A549 (cell line): ENCODE measurements at places on chromosomes 2 and 18. TPM values are rescaled to one million over a fixed set of nuclear protein-coding genes. Genes with fewer than 3 reads are reported as not detected.

The SPEG gene
- 9.3 to 13.0 TPM (median 11.5 TPM) in 3 replicates for polyA plus RNA-seq

The XPO1 gene
- polyA plus RNA-seq: 152 to 154 TPM (median 153 TPM) in 3 replicates

The COBLL1 gene
- polyA plus RNA-seq: 2.4 to 2.6 TPM (median 2.6 TPM) in 3 replicates

The TUBA4A gene
- 450 to 495 TPM (median 462 TPM) in 3 replicates for polyA plus RNA-seq

The CNGA3 gene
- not detected in 3 replicates for polyA plus RNA-seq

The PLGLB2 gene
- 0.51 to 0.76 TPM (median 0.59 TPM) in 3 replicates for polyA plus RNA-seq

The SERPINE2 gene
- 88.2 to 107 TPM (median 97.9 TPM) in 3 replicates for polyA plus RNA-seq

The DSG2 gene
- 35.9 to 40.0 TPM (median 38.7 TPM) in 3 replicates for polyA plus RNA-seq

The LRATD1 gene
- not detected in 3 replicates for polyA plus RNA-seq

The SLC66A3 gene
- 24.9 to 27.8 TPM (median 25.9 TPM) in 3 replicates for polyA plus RNA-seq

The CHRND gene
- polyA plus RNA-seq: not detected in 3 replicates

The STRADB gene
- polyA plus RNA-seq: 24.0 to 27.4 TPM (median 25.6 TPM) in 3 replicates

GRCh38 chr2:62375113-62375420 lies 130.9 kb downstream of the TMEM17 start:
- no peak for DNase-seq

GRCh38 chr18:26335156-26335555 lies 108.9 kb downstream of the TAF4B start:
- DNase-seq: no peak

- DNase-seq: no peak
Observed at GRCh38 chr2:148528356-148529064, 116.0 kb upstream of the EPC2 start.

- peak; percentile 67 for DNase-seq
Observed at GRCh38 chr2:37671816-37672103, 318 bp upstream of the CDC42EP3 start.

DNA sequence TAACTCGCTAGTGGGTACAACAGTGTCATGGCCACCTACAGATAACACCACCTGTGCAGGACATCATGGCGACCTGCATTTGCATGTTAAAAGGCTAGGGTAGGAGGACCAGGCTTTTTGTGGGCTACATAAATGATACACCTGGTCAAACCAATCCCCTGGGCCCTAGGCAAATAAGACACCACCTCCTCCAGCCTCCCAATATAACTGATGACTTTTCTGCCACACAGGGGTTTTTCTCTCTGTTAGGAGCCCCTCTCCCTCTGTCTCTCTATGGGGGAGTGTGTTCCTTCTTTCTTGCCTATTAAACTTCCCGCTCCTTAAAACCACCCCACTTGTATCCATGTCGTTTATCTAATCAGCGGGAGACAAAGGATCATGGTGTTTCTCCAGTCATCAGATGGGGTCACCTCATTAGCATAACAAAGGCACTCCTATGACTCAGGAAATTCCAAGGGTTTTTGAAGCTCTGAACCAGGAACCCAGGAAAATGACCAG lies 10.8 kb upstream of the BUB1 start:
- DNase-seq: no peak

DNA sequence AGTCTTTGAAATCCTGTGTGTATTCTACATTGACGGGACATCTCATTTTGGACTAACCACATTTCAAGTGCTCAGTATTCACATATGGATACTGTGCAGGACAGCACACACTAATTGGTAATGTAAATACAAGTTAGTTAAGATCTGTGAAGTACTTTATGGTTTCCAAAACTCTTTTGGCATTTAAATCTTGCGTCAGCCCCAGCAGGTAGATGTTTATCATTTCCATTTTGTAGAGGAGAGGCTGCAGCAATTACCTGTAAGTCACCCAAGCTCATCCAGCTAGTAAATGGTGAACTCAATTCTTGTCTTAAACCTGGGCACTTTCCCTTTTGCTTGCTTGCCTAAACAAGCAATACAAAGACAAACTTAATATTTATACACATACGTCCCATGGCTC lies 1.6 kb upstream of the NAGK start:
- no peak for DNase-seq

DNA sequence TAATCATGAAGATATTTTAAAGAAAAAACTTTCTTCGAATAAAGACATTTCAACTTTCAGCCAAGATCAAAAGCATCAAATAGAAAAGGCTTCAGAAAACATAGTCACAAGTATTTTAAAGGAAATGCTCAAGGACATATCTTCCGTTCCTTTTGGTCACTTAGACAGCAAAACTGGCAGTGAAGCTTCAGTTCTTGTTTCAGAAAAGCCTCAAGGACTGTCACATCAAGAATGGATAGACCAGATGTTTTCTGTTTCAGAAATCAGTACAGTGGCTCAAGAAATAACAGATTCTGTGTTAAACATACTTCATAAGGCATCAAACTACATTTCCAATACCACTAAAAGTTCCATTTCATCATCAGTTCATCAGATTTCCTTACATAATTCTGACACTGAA lies 51.8 kb downstream of the FSIP2 start:
- no peak for DNase-seq

- no peak for DNase-seq
Observed at GRCh38 chr2:14867853-14868252, 235.3 kb downstream of the LRATD1 start.

GRCh38 chr2:95292623-95293260 lies 4.4 kb upstream of the KCNIP3 start:
- no peak for DNase-seq

DNA sequence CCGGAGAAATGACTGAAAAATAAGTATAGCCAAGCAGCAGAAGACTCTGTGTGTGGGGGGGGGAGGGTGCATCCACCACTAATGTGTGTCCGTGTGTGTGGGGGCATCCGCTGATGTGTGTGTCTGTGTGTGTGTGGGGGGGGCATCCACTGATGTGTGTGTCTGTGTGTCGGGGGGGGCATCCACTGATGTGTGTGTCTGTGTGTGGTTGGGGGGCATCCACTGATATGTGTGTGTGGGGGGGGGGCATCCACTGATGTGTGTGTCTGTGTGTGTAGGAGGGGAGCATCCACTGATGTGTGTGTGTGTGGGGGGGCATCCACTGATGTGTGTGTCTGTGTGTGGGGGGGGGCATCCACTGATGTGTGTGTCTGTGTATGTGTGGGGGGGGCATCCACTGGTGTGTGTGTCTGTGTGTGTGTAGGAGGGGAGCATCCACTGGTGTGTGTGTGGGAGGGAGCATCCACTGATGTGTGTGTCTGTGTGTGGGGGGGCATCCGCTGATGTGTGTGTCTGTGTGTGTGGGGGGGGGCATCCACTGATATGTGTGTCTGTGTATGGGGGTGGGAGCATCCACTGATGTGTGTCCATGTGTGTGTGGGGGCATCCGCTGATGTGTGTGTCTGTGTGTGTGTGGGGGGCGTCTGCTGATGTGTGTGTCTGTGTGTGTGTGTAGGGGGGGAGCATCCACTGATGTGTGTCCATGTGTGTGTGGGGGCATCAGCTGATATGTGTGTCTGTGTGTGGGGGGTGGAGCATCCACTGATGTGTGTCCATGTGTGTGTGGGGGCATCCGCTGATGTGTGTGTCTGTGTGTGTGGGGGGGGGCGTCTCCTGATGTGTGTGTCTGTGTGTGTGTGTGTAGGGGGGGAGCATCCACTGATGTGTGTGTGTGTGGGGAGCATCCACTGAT lies 125.0 kb downstream of the NFATC1 start:
- DNase-seq: no peak

DNA sequence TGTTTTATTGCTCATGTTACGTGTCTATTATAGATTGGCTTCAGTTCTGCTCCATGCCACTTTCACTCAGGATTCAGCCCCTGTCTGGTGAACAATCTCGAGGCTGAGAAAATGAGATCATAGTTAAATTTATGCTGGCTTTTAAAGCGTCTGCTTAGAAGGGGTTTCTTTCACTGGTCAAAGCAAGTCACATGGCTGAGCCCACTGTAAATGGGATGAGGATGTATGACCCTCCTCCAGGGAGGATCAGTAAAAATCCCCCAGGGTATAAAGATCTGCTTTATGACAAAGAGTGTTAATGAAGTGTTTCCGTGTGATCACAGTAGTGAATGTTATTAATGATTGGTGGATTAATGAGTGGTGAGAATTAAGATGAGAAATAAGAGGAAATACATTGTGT lies 6.2 kb upstream of the PLCL1 start:
- DNase-seq: no peak

DNA sequence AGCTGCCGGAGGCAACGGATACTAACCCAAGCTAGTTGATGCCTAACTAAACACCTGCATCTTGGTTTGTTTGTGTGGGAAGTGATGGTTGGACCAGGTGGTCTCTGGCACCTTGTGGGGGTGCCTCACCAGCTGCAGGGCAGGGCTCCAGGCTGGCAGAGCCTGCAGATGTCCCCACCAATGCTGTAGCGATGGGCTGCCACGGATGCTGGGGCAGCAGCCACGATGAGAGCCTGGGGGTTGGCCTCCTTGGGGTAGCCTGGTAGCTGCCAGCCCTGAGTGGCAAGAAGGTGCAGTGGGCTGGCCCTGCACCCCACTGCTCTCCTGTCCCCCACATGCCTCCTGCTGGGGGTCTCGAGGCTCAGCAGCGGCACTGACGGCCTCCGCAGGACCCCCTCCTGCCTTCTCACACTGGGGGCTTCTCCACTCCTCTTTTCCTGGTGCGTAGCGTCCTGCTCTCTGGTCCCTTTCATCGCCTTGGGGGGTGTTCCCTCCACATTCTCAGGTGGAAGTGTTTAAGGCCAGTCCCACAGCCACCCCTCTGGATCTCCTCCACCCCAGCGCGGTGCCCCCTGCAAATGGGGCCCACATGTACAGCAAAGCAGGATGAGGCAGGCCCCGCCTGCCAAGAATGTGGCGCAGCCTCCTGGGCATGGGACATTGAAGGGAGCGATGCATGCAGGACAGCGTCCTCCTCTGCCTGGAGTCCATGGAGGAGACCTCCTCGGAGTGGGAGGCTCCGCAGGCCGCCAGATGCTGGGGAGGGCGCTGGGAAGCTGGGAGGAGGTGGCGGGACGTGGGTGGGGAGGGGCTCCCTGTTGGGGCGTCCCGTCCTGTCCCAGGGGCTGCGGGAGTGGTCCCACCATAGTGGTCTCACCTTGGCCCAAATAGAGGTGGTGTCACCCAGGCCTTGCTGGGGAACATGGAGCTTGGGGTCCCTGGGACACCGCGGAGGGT lies 173.1 kb downstream of the ASB1 start:
- DNase-seq: no peak

DNA sequence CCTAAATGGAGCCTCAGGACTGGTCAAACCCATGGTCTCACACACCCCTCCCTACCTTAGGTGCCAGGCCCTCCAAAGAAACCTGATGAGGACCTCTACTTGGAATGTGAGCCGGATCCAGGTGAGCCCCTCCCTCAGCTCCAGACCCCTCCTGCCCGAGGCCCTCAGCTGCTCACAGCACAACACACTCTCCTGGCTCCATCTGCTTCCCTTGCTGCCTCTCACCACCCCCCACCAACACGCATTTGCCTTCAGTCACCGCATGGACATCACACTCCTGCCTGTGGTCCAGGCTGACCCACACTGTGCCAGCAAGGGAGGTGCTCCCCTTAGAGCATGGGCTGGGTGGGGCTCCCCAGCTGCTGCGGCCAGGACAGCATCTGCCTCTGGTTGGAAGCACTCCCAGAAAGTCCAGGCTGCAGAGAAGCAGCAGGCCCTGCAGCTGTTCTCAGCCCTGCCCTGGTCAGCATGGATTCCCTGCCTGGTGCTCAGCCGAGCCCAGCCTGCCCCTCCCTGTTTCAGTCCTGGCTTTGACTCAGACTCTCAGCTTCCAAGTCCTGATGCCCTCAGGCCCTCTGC lies 15.1 kb downstream of the SH2D6 start:
- no peak for DNase-seq

DNA sequence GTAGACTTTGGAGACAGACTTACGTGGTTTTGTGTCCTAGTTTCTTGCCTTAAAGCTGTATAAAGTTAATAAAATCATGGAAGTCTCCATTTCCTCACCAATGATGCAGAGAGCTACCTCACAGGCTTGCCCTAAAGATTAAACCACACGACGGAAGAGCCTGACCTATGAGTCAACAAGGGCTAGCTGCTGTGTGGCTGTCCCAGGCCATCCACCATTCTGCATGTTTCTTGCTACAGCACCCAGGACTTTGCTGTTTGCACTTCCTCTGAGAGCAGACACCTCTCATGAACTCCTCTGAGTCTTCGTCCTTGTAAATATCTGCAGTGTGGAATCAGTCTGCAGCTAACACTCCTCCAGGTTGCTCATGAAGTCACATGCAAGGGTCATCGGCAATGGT lies 160.0 kb upstream of the TRIB2 start:
- DNase-seq: no peak

- no peak for DNase-seq
Observed at GRCh38 chr18:54604211-54604610, 13.2 kb downstream of the DYNAP start.

- no peak for DNase-seq
Observed at GRCh38 chr18:38297910-38298309, 732.3 kb upstream of the CELF4 start.
